ENCODE measurements at places on chromosomes 12 and 14.
A peak's percentile ranks its signal among the peaks of the same experiment; 100 is the strongest.

GRCh38 chr12:75120311-75120711, 89.3 kb downstream of the KCNC2 start:
- H3K36me3 ChIP-seq: no peaks in the 10 kb centered on the region
- no peak overlapping the region for H3K27ac ChIP-seq
- H3K4me3 ChIP-seq: no peak overlapping the region
- peaks cover 18% of the 10 kb centered on the region for H3K4me1 ChIP-seq
- peak; percentile 37 for DNase-seq
- H3K27me3 ChIP-seq: no peaks in the 10 kb centered on the region

GRCh38 chr12:108955225-108955835, 65.5 kb downstream of the SVOP start:
- no peak overlapping the region for H3K27ac ChIP-seq
- peak; percentile 67 for DNase-seq
- H3K4me1 ChIP-seq: peaks cover 7% of the 10 kb centered on the region
- H3K27me3 ChIP-seq: no peaks in the 10 kb centered on the region
- no peaks in the 10 kb centered on the region for H3K36me3 ChIP-seq
- no peak overlapping the region for H3K4me3 ChIP-seq

DNA sequence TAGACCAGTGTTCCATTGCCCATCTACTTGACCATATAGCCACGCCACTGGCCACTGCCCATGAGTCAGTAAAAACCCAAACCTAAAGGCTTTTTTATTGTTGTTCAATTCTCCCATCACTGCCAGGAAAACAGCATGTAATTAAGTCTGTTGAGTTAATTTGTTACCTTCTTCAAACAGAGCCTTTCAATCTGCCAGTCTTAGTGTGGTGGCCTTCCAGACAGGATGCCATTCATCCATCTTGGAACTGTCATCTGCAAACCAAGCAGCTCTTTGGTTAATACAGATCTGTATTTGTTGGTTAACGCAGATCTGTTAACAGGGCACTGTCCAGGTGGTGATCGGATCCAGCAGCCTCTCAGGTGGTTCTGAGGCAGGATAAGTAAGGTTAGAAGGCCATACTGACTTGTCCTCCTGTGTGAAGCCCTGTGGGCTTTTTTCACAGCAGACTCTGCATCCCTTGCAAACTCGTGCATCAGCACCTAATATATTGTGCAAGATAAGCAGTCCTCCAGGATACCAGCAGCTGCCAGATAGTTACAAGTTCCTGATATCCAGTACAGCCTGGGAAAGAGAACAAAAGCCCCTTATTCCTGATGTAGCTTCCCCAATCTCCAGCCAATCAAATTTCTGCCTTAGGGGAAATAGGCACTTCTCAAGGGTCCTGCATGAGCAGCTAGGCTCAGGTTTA, 59.1 kb upstream of the DHRS4 start:
- no peak overlapping the region for H3K27ac ChIP-seq
- H3K4me1 ChIP-seq: no peaks in the 10 kb centered on the region
- no peaks in the 10 kb centered on the region for H3K36me3 ChIP-seq
- no peak overlapping the region for H3K4me3 ChIP-seq
- no peak for DNase-seq

DNA sequence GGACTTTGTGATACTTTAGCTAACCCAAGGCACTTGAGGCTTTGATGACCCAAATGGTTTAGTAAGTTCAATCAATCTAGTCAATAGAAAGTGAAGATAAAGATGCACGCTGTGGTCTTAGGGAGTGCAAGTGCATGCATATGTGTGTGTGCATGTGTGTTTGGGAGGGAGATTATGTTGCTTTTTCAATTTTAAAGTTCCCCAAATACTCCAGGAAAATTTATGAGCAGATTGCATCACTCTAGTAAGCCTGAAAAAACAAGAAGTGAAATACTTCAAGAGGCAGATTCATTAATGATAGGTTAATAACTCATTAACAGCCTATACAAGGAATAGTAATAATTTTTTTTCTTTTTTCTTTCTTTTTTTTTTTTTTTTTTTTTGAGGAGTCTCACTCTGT, 12.4 kb upstream of the SIX1 start:
- H3K4me1 ChIP-seq: peaks cover 34% of the 10 kb centered on the region
- H3K36me3 ChIP-seq: no peaks in the 10 kb centered on the region
- no peak overlapping the region for H3K4me3 ChIP-seq

DNA sequence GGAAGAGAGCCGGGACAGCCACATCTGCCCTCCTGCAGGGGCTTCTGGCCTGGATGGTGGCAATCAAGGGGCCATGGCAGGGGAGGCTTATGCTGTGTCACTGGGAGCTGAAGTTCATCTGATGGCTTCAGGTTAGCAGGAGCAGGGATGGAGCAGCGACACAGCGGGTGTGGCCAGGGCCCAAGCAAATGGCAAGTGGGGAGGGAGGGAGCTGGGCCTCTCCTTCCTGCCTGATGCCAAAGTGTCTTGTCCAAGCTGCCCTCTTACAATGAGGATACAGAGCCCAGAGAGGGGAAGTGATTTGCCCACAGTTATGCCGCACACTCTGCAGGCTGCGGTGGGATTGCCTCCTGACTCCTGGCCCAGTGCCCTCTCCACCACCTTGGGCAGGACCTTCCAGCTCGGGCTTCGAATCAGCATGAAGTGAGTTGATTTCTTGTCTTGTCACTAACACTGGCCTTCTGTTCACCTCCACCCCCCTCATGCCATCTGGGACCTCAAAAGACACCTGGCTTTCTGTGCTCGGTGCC, 51.3 kb downstream of the IQSEC3 start:
- no peaks in the 10 kb centered on the region for H3K27me3 ChIP-seq
- no peaks in the 10 kb centered on the region for H3K4me1 ChIP-seq
- no peak for DNase-seq

- H3K4me3 ChIP-seq: no peak overlapping the region
- no peak for DNase-seq
- peaks cover 43% of the 10 kb centered on the region for H3K27me3 ChIP-seq
- no peaks in the 10 kb centered on the region for H3K36me3 ChIP-seq
Observed at GRCh38 chr14:77197988-77198387, 16.4 kb downstream of the TMEM63C start.

DNA sequence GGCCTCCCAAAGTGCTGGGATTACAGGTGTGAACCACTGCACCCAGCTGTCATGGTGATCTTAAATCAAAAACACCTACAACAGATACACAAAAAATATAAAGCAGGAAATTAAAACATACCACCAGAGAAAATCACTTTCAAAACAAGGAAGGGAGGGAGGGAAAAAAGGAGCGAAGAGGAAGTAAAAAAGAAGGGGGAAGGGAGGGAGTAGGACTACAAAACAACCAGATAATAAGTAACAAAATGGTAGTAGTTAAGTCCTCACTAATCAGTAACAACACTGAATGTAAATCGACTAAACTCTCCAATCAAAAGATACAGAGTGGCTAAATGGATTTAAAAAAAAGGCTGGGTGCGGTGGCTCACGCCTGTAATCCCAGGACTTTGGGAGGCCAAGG, 89.0 kb downstream of the SH2B3 start:
- peaks cover 45% of the 10 kb centered on the region for H3K36me3 ChIP-seq
- no peak overlapping the region for H3K4me3 ChIP-seq
- no peaks in the 10 kb centered on the region for H3K4me1 ChIP-seq
- no peaks in the 10 kb centered on the region for H3K27me3 ChIP-seq
- DNase-seq: no peak
- no peak overlapping the region for H3K27ac ChIP-seq

DNA sequence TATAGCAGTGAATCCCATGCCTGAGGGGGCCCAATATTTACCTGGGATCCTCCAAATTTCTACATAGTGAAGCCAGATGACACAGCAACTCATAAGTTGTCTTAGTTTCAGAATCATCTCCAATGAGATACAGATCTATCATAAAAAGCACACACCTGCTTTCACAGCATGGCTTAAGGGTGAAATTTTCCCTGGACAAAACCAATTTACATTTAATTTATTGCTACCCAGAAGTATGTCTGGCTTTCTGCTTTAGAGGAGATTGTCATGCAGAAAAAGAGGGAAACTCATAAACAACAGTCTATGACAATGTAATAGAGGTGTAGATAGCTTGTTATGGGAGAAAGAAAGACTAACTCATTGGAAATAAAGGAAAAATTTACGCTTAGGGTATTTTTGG, 113.0 kb downstream of the MGAT4C start:
- no peaks in the 10 kb centered on the region for H3K27me3 ChIP-seq
- DNase-seq: no peak
- no peaks in the 10 kb centered on the region for H3K36me3 ChIP-seq
- no peak overlapping the region for H3K4me3 ChIP-seq
- peaks cover 4% of the 10 kb centered on the region for H3K4me1 ChIP-seq

GRCh38 chr12:55619354-55620138, 17.1 kb upstream of the OR10P1 start:
- no peaks in the 10 kb centered on the region for H3K4me1 ChIP-seq
- peak; percentile 95 for DNase-seq
- no peak overlapping the region for H3K27ac ChIP-seq
- no peak overlapping the region for H3K4me3 ChIP-seq

DNA sequence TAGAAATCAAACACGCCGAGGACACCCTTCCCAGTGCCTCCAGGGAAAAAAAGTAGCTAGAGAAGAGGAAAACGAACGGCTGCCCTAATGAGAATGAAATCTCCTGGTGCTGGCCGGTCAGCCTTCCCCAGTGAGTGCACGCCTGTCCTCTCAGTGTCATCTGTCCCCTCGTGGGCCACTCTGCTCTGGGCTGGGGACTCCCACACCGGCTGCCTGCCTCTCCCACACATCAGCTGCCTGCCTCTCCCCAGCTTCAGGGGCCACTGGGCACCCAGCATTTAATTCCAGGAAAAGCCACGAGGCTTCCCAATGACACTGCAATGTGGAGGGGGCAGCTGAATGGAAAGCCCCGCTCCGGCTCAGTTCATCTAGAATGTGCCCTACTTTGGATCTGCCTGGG, 59.0 kb downstream of the CCDC85C start:
- no peak overlapping the region for H3K4me3 ChIP-seq
- no peak for DNase-seq
- H3K27me3 ChIP-seq: no peaks in the 10 kb centered on the region
- no peak overlapping the region for H3K27ac ChIP-seq
- no peaks in the 10 kb centered on the region for H3K36me3 ChIP-seq
- peaks cover 26% of the 10 kb centered on the region for H3K4me1 ChIP-seq

- peak; percentile 57 for DNase-seq
- no peaks in the 10 kb centered on the region for H3K27me3 ChIP-seq
- peak overlapping the region; percentile 28 for H3K27ac ChIP-seq
- peaks cover 28% of the 10 kb centered on the region for H3K4me1 ChIP-seq
Observed at GRCh38 chr12:1593174-1594005, 991 bp downstream of the FBXL14 start.

GRCh38 chr12:50249464-50250182, 33.7 kb downstream of the LIMA1 start:
- no peak overlapping the region for H3K27ac ChIP-seq
- DNase-seq: no peak
- no peaks in the 10 kb centered on the region for H3K27me3 ChIP-seq
- no peak overlapping the region for H3K4me3 ChIP-seq

DNA sequence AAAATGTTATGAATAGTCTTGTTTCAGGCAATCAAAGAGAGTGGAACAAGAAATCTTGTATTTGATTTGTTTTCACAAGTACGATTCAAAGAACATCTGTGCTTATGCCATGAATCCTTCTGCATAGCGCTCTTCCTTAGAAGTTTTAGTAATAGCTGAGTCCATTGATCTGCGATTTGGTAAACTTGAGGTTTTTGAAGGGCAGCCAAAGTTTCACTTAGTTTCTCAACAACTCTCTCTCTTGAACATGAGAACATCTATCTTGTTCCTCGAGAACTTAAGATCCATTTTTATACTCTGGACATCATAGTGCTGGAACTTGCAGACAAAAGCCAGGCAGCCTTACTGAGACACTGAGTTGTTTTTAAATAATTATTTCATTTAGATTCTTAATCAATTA, 96.2 kb upstream of the USP15 start:
- H3K4me1 ChIP-seq: no peaks in the 10 kb centered on the region
- DNase-seq: no peak
- no peak overlapping the region for H3K27ac ChIP-seq
- H3K4me3 ChIP-seq: no peak overlapping the region
- H3K27me3 ChIP-seq: no peaks in the 10 kb centered on the region
- no peaks in the 10 kb centered on the region for H3K36me3 ChIP-seq

GRCh38 chr14:61403411-61403810, 82.0 kb downstream of the PRKCH start:
- H3K36me3 ChIP-seq: no peaks in the 10 kb centered on the region
- H3K27ac ChIP-seq: no peak overlapping the region
- DNase-seq: no peak
- no peak overlapping the region for H3K4me3 ChIP-seq

- no peaks in the 10 kb centered on the region for H3K36me3 ChIP-seq
- no peaks in the 10 kb centered on the region for H3K27me3 ChIP-seq
- no peaks in the 10 kb centered on the region for H3K4me1 ChIP-seq
- DNase-seq: no peak
Observed at GRCh38 chr14:34137001-34137745, 186.3 kb upstream of the EGLN3 start.

DNA sequence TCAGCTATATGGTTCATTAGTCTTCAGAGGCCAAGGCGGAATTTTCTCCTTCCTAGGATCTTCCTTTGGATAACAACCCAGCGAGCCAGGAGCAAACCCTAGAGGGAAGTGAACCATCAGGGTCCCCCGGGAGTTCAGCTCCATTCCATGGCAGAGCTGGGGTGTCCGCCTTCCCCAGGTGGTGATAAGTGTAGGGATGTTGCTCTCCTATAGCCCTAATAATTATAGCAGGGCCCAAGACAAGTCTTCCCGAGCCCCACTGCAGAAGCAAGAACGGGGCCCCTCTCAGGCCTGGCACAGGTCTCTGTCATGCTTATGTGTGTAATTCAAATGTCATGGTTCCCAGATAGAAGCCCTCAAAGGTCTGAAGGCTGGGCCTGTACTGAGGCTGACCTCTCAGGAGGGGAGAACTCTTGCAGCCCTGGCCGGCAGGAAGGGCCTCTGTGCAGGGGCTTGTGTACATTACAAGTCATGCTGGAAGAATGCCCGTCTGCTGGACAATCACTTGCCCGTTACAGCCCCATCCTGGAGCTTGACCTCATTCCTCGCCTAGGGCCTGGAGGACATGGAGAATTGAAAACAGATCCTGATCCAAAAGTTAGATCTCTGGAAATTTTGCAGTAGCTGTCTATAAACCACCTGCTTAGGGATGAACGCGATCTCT, 17.3 kb downstream of the LRTM2 start:
- H3K36me3 ChIP-seq: no peaks in the 10 kb centered on the region
- H3K4me1 ChIP-seq: peaks cover 23% of the 10 kb centered on the region
- H3K27ac ChIP-seq: no peak overlapping the region
- DNase-seq: no peak
- H3K4me3 ChIP-seq: no peak overlapping the region

- H3K4me3 ChIP-seq: no peak overlapping the region
- no peaks in the 10 kb centered on the region for H3K27me3 ChIP-seq
- H3K36me3 ChIP-seq: no peaks in the 10 kb centered on the region
- DNase-seq: no peak
- H3K27ac ChIP-seq: no peak overlapping the region
Observed at GRCh38 chr14:92970271-92970670, 47.3 kb downstream of the CHGA start.

All from A673 (cell line).